ENCODE measurements at places on chromosomes 2 and 18.

DNA sequence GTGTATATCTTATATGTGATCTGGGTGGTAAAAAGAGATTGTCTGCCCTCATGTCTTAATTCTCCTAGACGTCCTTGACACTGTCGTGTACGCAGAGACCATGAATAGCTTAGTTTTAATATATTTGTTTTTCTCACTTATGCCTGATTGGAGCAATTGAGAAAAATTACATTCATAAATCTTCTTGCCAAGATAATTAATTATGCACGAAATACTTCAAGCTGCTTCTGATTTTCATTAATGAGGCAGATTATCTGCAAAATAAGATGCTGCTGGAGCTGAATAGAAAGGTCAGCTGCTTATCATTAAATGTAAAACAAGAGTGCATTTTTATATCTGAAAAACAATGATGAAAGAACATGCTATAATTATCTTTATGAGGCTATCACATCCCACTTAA lies 95.9 kb downstream of the CCDC141 start:
- DNase-seq = no peak

GRCh38 chr2:215684448-215685237 lies 248.8 kb upstream of the FN1 start:
- DNase-seq = no peak

DNA sequence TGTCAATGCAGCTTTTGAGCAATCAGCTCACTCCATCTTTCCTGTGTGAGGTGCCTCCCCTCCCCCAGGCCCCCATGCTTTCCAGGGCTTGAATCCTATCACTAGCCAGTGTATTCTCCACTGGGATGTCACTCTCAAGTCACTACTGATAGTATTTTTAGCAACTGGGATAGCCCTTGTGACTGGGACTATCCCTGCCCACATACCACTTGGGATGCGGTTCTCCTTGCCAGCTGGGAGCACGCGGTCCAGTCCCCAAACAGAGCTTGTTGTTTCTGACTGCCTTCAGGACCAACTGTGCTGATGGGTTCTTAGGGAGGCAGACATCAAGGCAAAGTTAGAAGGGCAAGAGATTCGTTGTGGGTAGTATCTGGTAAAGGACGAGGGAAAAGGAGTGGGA lies 134.9 kb downstream of the FAM161A start:
- DNase-seq = no peak

DNA sequence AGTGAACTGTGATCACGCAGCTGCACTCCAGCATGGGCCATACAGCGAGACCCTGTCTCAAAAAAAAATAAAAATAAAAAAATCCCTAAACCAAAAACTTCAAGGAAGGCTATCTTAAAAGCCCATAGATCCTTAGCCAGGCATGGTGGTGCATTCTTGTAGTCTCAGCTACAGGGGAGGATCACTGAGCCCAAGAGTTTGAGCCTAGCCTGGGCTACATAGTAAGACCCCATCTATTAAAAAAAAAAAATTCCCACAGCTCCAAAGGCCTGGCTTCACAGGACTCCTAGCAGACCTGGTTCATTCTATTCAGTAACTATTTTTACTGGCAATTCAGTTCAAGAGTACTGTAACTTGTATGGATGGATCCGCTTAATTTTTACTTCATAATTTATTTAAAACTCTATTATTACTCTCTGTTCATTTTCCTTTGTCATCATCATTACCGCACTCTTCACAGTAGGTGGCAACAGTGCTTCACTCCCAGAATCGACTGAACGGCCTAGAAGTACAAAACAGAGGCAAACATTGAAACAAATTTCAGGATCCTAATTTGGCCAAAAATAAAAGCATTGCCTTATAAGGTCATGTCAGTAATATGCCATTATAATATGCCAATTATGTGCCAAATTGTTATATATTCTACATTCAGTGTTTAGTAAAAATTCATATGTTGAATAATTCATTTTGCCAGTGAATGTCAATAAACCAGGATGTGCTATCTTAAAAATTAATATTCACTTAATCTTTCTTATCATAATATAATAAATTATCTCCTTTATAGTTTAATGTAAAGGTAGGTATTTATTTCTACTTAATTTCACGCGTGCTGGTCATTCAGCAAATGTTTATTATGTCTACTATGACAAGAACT lies 14.3 kb upstream of the STAM2 start:
- no peak for DNase-seq

- DNase-seq = no peak
Measured at GRCh38 chr2:197079414-197079813, 152.9 kb upstream of the PGAP1 start.

- no peak for DNase-seq
Measured at GRCh38 chr2:31049264-31049663, 89.0 kb downstream of the GALNT14 start.

GRCh38 chr2:133908171-133908570 lies 339.9 kb upstream of the NCKAP5 start:
- DNase-seq = no peak

GRCh38 chr2:102112692-102113665 lies 29.6 kb upstream of the IL1R1 start:
- no peak for DNase-seq

- no peak for DNase-seq
Measured at GRCh38 chr2:83369601-83370418, 1089.3 kb downstream of the SUCLG1 start.

GRCh38 chr2:196266855-196267254 lies 95.5 kb upstream of the STK17B start:
- DNase-seq = no peak

DNA sequence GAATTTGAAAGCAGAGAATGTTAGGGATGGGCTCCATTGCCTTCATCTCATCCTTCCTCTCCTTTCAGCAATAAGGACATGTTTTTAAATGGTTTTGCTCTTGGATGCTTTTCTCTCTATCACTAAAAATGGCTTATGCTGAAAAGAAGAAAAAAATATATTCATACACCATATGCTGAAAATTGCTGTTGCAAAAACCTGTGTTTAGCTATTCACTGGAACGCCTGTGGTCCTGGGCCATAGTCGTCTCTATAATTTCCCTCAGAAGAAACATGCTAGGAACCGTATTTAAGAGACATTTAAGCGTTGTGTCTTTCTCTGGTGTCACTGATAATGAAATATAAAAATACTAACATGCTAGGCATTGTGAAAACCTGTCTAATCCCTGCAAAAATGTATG lies 324.9 kb downstream of the TSN start:
- DNase-seq = no peak

GRCh38 chr2:211457325-211457724 lies 900.9 kb downstream of the CPS1 start:
- no peak for DNase-seq

DNA sequence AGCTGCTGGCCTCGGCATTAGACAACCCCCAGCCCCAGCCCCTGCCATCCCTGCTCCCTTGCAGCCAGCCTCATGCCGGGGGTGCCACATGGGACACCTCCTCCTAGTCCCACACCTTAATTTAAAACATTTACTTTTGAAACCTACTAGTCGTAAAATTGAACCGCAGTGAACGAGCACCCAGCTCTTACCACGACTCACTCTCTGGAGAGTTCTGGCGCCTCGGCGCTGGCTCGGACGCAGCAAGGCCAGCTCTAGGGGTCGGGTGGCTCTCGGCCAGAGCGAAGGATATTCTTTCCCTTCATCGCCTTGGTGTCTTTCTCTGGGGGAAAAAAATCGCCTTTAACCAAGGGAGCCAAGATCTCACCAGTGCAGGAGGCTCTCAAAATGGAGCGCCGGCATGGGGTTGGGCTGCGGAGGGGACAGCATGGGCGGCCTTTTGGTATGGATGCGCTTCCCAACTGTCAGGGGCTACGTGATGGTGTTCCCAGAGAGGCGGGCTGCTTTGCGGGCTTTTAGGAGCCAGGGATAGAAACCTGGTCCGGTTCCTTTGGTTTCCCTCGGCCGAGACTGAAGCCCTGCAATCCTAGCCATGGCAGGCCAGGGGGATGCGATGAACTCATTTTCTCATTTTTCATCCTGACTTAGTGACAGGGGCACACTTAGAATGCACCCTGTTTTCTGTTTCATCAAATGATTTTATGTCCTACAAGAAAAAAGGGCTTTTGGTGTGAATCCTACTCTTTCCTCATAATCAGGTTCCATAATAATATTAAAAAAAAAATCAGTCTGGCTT lies 2.0 kb downstream of the HPCAL1 start:
- no peak for DNase-seq

Measured in amygdala (tissue), 56 donors.